NCI-H446 (cell line): ENCODE measurements at places on chromosomes 1 and 21.
A peak's percentile ranks its signal among the peaks of the same experiment; 100 is the strongest.

DNA sequence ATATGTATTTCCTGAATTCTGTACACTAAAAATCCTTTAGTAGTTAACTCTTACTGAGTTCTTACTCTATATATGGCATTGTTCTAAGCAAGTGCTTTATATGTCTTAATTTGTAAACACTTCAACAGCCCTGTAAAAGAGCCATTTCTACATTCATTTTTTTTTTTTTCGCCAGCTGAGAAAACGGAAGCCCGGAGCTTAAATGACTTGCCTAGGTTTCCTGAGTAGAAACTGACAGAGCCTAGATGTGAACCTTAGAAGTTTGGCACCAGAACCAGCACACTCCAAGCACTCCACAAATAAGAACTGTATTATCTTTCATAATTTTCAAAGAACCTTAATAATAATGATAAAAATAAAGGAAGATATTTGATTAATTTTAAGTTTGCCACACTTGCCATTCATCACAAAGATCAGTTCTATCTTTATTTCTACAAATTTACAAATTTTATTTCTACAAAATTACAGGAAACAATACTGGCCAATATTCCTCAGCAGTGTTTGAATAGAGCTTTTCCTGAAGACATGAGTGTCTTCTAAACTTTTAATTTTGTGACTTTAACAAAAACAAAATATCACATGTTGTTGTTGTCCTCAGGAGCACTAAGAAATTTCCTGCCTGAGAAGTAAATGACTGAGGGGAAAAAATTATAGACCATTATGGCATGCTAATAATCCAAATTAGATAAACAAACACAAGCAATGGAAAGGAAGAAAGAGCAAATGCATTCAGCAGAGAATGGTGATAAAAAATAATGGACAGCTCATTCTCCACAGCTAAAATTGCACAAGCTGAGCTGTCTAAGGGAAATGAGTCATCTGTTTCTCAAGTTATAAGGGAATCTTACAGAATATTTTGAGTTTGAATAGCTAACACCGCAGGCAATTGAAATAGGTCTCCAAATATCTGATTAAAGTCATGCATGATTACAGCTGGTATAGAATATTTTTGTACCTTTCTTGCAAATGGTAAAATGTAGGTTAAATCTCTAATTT lies 71.2 kb downstream of the DPYD start:
- DNase-seq, result no peak

- peak; percentile 2 for DNase-seq
These were observed 391.0 kb downstream of the OMA1 start for GRCh38 chr1:58155418-58156123.

- DNase-seq, result no peak
These were observed 9.0 kb downstream of the IFNAR2 start for GRCh38 chr21:33238565-33239255.

DNA sequence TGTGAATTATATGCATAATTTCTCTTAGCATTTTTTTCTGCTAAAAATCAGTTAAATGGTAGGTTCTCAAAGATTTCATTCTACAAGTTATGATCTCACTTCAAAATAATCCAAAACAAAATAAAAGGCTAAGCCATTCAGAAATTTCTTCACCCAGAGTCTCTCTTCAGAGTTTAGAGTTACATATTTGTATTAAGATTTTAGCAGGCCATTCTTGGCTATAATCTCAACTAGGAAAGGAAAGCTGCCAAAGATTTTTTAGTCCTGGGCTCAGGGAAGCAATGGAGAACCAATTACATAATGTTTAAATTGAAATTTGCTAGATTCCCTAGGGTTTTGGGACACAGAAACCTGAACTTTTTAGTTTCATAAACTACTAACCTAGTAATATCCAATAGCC lies 245.0 kb downstream of the USH2A start:
- no peak for DNase-seq

DNA sequence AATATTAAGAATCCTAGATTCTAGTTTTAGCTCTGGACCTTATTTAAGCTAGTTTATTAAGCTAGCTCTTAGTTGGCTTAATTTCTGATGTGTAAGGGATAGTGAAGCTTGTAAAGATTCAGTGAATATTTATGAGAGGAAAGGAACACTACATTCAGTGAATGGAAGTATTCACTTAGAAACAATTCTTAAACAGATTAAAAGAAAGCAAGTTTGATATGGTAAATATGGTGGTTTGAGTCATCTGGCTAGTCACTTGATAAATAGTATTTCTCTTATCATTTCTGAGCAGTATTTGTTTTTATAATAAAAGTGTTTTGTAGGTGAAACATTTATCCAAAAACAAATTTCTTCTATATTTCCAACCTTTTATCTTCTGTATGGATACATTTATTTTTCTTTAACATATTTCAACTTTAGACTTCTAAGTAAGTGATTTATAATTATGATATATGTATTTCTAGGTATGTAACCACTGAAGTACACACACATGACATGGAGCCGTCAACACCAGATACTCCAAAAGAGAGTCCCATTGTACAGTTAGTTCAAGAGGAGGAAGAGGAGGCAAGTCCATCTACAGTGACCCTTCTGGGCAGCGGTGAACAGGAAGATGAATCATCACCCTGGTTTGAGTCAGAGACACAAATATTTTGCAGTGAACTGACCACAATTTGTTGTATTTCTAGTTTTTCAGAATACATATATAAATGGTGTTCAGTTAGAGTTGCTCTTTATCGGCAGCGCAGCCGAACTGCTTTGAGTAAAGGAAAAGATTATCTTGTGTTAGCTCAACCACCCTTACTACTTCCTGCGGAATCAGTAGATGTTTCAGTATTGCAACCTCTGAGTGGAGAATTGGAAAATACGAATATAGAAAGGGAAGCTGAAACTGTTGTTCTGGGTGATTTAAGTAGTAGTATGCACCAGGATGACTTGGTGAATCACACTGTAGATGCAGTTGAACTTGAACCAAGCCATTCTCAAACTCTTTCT lies 55.6 kb downstream of the SUCO start:
- no peak for DNase-seq

DNA sequence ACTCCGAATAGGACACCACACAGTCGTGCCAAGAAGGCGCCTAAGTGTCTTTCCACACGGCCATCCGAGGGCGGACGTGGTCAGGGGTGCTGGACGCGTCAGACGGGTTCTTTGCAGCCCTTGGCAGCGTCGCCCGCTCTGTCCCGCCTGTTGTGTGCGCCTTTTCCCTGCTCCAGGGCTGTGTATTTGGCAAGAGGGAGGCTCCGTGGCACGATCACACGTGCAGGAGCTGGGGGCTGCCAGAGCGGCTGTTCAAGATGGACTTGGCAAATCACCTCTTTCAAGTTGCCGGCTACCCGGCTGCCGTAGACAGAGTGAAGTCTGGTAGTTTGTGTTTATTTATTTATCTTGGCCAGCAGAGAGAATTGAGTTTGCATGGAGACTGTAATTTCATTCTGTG lies 31.9 kb downstream of the PRKCZ start:
- no peak for DNase-seq

- no peak for DNase-seq
These were observed 48.7 kb upstream of the PLA2G4A start for GRCh38 chr1:186780076-186780475.

DNA sequence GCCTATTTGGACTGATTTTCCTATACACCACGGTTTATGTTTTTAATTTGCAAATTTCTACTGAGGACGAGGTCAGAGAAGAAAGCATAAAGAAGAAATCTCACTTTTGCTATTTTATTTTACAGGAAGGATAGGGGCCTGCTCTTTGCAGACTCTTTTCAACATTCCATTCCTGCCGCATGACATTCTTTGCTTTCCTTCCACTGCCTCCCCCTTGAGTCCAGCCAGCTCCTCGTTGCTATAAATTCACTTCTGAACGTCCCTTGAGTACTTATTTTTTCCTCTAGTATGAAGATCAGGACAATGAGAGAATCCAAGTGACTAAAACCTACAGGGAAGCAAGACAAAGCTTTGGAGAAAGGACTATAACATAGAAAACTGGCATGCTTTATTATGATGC lies 53.4 kb upstream of the PTGFR start:
- DNase-seq, result no peak

GRCh38 chr1:114289306-114289705 lies 135.6 kb upstream of the SYT6 start:
- DNase-seq, result no peak

- no peak for DNase-seq
These were observed 5.0 kb upstream of the PLA2G2C start for GRCh38 chr1:20191266-20191825.

- no peak for DNase-seq
These were observed 15.2 kb upstream of the HMCN1 start for GRCh38 chr1:185719021-185719420.

- no peak for DNase-seq
These were observed 119.6 kb upstream of the ADGRL2 start for GRCh38 chr1:81681114-81681513.

- peak; percentile 50 for DNase-seq
These were observed 63.7 kb downstream of the NAV1 start for GRCh38 chr1:201602413-201603265.

GRCh38 chr1:211066781-211067384 lies 67.1 kb downstream of the KCNH1 start:
- DNase-seq, result no peak

GRCh38 chr1:87044424-87044823 lies 130.0 kb downstream of the HS2ST1 start:
- DNase-seq, result no peak

DNA sequence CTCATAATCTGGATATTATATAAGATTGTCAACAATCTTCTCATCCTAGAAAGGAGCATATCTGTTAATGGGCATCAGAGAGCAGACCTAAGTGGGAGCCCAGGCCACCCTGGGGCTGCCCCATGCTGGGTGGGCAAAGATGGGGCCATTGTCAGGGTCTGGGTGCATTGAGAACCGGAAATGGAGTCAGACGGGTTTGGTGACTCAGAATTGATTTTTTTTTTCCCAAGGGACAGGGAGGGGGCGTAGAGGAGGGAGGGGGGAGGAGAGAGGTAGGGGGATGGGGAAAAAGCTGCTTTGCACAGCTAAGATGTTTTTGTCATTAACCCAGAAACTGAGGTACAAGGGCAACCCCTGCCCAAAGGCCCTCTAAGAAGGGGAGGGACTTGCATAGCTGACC lies 1.3 kb downstream of the ATXN7L2 start:
- no peak for DNase-seq

GRCh38 chr1:15974855-15975254 lies 1.0 kb downstream of the ZBTB17 start:
- no peak for DNase-seq

DNA sequence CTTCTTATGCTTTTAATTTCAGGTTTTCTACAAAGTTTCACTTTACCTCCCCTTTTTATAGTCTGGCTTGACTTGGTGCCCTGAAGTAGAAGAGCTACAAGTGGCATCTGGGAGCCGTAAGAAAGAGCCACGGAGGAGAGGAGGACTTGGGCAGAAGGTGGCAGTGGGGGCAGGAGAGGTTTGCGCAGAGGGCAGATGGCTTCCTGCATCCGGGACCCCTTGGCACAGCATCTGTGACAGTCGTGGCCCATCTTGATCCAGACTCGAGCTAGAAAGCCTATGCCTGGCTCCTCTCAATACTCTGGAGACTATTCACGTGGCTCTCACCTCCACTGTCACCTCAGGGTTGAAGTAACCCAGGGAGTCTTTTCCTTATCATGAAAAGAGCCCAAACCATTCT lies 169.1 kb downstream of the DYRK1A start:
- no peak for DNase-seq

DNA sequence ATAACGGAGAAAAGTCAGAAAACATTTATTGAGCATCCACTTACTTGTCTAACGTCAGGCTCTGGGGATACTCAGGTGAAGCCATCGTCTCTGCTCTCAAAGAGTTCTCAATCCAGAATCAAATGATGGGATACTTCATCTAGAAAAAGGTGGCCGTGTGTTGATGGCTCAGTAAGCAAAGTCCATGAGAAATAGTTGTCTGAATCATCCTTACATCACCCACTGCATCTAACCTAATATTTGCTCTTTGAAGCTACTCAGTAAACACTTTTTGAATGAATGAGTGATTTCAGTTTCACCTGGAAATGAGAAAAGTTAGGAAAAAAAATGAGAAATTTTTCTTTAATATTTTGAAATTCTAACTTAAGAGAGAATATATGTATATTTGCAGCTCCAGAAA lies 155.3 kb upstream of the PKN2 start:
- DNase-seq, result no peak

DNA sequence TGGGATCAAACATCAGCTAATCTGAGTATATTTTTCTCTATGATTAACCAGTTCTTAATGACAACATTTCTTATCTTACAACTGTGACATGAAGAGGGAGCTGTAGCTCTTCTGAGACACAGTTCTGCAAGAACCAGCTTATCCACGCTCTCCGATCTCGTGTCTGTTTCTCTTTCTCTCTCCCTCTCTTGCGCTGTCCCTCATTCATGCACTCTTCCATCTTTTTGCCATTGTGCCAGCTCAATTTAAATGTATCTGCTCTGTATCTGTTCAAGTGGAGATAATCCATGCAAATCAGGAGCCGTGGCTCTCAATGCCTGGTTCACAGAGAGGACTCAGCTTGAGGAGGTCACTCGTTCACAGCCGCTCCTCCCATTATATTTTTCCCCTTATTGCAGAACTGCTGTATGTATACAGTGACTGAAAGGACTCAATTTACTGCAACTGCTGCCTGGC lies 494.7 kb upstream of the ADGRL2 start:
- DNase-seq, result peak; percentile 53

DNA sequence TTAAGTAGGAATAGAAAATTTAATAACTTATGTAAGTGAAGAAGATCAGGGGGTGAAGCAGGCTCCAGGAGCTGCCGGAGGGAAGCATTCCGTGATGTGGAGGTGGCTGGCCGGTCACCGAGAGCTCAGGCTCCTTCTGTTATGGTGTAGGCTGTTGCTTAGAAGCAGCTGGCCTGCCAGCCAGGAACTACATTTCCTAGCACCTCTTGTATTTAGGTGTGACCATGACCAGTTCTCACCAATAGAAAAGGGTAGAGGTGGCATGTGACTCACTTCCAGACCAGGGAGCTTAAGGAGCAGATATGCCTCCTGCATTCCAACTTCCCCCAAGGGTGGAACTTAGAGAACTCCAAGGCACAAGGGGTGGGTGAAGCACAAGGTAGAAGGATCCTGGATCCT lies 120.7 kb downstream of the ACTL8 start:
- no peak for DNase-seq

DNA sequence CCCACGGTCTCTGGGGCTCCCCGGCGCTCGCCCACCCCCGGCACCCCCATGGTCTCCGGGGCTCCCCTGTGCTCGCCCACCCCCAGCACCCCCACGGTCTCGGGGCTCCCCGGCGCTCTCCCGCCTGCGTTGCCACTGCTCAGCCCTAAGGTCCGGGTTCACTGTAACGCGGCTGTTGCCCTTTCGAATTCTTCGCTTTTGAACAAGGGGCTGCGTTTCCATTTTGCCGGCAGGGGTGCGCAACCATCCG lies 5.2 kb upstream of the FTCD start:
- DNase-seq, result no peak
